ENCODE measurements at places on chromosomes 4 and X.
A peak's percentile ranks its signal among the peaks of the same experiment; 100 is the strongest.

GRCh38 chr4:187071946-187072600, 348.4 kb upstream of the FAT1 start:
- DNase-seq: peak; percentile 36

GRCh38 chrX:40644821-40645358, 2.5 kb downstream of the CXorf38 start:
- peak; percentile 68 for DNase-seq

- DNase-seq: no peak
Measured at GRCh38 chr4:63218856-63219255, 1190.4 kb downstream of the TECRL start.

GRCh38 chrX:111831343-111831742, 44.6 kb upstream of the TRPC5OS start:
- no peak for DNase-seq

DNA sequence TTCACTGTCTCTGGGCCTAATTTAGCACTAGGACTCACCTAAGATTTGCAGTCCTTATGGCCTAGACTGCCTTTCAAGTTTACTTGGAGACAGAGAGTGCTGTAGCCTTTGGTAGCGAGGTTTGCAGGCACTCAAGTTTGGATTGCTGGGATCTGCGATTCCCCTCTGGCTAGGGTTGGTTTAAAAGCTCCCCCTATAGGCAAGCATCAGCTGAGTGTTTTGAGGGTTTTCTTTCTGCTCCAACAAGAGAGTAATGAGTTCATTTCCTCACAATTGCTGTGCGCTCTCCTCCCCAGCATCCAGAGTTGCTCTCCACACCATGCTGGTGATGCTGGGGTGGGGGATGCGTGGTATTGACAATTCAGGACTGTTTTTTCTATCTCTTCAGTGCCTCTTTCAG, 206.9 kb downstream of the GLUD2 start:
- DNase-seq: no peak

- DNase-seq: no peak
Measured at GRCh38 chrX:15546745-15547144, 46.1 kb downstream of the BMX start.

- DNase-seq: no peak
Measured at GRCh38 chr4:73945674-73946449, 36.0 kb downstream of the PF4 start.

GRCh38 chr4:1400831-1401408, 5.3 kb downstream of the NKX1-1 start:
- no peak for DNase-seq

DNA sequence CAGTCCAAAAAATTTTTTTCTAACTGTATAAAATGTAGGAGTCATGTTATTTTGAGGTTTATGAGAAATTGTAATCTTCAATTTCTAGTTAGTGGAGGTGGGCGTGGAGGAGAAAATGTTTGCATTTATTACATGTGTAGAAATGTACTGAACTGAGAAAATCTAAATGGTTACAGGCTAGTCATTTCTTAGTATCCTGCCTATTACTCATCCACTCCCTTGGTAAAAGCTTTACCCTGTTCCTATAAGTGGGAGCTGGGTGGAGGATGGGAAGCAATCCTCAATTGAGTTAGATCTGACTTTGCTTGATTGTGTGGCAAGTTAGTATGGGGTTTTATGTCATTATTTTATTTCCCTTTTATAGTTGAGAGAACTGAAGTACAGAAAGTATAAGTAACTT, 73.8 kb downstream of the POLA1 start:
- no peak for DNase-seq

GRCh38 chr4:142265536-142265935, 580.6 kb downstream of the INPP4B start:
- peak; percentile 33 for DNase-seq

DNA sequence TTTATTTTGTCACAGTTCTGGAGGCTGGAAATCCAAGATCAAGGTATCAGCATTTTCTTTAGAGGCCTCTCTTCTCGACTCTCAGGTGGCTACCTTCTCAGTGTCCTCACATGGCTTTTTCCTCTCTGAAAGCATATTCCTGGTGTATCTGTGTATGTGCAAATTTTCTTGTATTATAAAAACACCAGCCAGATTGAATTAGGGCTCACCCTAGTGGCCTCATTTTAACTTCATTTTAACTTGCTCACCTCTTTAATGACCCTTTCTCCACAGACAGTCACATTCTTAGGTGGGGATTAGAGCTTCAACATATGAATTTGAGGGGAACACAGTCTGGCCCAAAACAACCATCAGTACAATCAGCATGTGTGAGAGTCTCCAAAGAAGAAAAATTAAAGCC, 542.4 kb upstream of the FAM241A start:
- peak; percentile 47 for DNase-seq

DNA sequence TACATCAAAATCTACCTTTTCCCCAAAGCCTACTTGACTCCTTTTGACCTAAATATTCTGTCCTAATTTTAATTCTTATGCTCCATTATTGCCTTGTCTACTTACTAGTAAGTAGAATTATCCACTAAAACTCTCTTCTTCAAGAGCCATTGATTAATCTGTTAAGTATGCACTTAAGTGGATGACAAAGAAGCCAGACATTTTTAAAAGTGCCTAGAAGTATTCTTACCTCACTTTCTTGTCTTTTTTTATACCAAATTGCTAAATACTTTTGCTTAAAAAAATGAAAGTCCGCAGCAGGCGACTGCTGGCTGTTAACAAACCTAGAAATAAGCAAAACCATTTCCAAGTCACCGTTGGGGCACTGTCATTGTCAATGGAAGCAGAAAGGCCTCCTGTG, 20.1 kb upstream of the FRMPD4 start:
- peak; percentile 47 for DNase-seq

- no peak for DNase-seq
Measured at GRCh38 chrX:77949840-77950239, 19.6 kb downstream of the PGAM4 start.

- no peak for DNase-seq
Measured at GRCh38 chr4:92263575-92263974, 40.2 kb upstream of the GRID2 start.

Measured in AG10803 (cell line).